Cortex of kidney (tissue), 1 donor: ENCODE measurements at places on chromosomes 7 and 10.

DNA sequence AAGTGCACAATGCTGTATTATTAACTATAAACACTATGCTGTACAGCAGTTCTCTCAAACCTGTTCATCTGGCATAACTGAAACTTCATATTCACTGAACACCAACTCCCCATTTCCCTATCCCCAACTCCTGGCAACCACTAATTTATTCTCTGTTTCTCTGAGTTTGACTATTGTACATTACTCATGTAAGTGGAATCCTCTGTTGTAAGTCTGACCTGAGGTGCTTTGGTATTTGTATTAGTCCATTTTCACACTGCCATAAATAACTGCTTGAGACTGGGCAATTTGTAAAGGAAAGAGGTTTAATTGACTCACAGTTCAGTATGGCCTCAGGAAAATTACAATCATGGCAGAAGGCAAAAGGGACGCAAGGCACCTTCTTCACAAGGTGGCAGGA, 266.3 kb downstream of the PPP1R3A start:
- no peak for DNase-seq

DNA sequence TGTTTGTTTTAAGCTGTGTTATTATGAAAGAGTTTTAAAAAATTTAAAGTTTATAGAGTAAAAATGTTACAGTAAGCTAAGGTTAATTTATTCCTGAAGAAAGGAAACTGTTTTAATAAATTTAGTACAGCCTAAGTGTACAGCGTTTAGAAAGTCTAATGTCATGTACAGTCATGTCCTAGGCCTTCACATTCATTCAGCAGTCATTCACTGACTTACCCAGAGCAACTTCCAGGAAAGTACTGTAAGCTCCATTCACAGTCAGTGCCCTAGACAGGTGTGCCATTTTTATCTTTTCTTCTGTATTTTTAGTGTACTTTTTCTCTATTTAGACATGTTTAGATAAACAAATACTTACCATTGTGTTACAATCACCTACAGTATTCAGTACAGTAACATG, 126.8 kb downstream of the TPK1 start:
- no peak for DNase-seq

GRCh38 chr10:120209124-120209762, 247.8 kb upstream of the PLPP4 start:
- no peak for DNase-seq

DNA sequence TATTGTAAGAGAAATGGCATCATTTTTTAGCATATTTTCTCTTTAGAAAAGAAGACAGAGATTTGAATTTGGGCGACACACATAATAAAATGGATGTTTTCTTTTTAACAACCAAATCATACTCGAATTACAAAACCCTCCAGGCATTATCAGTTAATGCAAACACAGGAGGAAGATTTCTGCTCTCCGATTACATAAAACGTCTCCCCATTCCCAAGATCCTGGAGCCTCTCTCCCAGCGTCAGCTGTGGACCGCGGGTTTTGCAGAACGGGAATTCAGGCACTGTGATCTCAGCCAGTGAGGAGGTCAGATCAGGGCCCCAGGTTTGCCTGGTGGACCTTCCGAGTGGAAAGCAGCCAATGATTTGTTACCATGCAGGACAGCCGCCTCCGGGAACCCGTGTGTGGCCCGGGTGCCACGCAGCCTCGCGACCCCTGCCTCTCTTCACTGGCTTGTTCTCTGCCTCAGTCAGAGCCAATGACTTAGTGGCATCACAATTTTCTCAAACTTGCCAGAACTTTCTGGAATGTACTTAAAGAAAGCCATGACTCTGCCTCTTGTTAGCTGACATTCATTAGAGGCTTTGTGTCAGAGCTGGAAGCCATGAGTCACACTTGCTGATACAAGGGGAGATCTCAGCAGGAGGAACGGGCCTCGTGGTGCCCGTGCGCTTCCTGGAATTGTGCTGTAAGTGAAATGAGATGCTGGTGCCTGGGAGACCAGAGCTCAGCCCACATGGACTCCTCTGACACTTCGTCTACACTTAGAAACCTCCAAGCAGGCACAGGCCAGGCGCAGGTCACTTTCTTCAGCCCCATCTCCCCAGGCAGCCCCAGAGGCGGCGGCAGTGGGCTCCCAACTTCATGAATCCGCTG, 246.1 kb downstream of the KLF6 start:
- no peak for DNase-seq

DNA sequence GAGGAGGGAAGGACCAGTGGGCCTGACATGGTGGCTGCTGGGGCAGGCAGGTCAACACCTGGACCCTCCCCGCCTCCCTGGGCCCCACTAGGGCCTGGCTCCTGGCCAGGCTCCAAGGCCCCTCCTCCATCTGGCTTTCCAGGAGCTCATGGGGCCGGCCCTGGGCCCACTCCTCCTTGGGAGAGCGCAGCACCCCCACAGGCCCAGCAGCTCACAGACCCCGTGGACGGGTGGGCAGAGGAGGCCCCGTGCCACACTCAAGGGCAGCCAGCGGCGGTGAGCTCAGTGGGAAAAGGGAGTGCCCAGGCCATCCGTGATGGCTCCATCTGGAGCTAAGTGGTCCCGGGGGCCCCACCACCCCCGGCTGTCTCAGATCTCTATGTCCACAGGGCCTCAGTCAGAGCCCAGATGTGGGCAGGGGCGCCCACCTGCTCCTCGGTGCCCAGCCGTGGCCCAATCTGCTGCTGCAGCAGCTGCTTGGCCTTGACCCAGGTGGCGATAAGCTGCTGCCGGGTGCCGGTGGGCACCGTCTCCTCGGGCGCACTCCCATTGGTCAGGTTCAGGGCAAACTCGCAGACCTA, 32.8 kb downstream of the CFAP46 start:
- no peak for DNase-seq

GRCh38 chr7:134907000-134907399, 79.3 kb upstream of the AGBL3 start:
- DNase-seq, result no peak

DNA sequence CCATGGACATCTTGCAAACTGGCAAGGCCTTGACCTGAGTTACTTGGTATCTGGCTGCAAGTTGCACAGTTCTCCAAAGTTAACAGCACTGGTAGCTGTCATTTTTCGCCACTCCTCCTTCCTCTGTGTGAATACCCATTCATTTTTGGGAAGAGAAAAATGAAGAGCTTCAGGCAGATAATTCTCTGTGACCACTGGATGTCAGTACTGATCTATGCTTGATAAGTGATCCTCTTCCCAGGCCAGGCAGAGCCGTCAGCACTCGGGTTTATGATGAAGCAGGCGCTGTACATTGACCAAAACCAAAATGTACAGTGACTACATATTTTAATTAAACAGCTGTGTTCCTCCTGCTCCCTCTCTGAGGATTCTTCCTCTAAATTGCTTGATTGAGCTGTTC, 55.9 kb upstream of the PDZD8 start:
- DNase-seq, result no peak

DNA sequence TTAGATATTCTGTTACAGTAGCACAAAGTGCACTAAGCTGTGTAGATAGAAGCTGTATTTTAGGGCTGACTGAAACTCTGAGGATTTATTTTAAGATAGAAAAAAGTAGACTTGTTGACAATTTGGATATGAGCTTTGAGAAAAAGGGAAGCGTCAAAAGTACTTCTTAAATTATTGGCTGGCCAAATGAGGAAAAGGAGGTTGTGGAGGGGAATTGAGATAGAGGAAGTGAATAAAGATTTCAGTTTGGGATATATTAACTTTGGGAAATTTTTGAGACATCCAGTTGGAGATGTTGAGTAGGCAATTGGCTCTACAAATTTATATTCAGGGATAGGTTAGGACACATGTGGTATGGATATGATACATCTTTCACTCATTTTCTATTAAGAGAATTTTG, 74.0 kb upstream of the CCDC6 start:
- no peak for DNase-seq

GRCh38 chr10:6803427-6803783, 223.3 kb upstream of the PRKCQ start:
- no peak for DNase-seq

GRCh38 chr10:5291501-5292195, 73.1 kb upstream of the UCN3 start:
- no peak for DNase-seq

DNA sequence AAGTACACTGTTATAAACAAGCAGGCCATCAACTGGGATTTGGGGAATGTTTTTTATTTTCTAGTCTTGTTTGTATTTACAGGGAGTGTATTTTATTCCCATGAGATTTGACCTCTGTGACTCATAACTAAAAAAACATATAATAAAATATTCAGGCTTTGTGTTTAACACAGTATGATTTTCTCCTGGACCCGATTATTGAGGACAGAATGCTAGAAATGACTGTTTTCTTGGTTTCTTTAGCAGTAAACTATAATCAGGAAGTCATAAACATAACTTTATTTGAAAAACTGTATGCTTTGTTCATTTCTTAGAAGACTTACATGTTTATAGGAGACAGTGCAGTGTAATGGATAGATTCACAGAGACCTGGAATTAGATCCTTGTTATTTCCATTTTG, 2.1 kb downstream of the NHLRC2 start:
- DNase-seq, result no peak

DNA sequence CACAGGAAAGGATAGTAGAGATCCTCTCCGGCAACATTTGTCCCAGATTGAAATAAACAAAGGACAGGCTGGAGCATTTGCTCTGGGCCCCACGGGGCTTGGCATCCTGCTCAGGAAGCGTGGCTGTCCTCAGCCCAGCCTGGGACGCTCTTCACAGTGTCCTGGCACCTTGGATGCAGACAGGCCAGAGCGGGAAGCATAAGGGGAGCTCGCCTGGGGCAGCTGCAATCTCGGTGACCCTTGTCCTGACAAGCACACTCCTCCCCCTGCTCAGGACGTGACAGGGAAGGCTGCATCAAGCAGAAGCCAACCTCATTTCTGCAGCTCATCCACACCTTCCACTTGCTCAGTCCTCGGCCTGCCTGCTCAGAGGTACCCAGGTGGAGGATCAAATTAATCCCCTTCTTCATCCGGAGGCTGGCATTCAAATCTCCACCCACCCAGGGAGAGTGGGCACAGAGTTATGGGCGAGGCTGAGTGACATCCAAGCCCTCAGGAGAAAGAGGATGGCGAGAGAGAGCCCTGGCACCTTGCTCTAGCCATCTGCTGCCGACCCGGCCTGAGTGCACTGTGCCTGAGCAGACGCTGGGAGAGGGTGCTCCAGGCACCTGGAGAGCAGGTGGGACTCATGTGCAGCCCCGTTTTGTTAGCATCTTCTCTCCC, 47.6 kb downstream of the ABRAXAS2 start:
- no peak for DNase-seq

DNA sequence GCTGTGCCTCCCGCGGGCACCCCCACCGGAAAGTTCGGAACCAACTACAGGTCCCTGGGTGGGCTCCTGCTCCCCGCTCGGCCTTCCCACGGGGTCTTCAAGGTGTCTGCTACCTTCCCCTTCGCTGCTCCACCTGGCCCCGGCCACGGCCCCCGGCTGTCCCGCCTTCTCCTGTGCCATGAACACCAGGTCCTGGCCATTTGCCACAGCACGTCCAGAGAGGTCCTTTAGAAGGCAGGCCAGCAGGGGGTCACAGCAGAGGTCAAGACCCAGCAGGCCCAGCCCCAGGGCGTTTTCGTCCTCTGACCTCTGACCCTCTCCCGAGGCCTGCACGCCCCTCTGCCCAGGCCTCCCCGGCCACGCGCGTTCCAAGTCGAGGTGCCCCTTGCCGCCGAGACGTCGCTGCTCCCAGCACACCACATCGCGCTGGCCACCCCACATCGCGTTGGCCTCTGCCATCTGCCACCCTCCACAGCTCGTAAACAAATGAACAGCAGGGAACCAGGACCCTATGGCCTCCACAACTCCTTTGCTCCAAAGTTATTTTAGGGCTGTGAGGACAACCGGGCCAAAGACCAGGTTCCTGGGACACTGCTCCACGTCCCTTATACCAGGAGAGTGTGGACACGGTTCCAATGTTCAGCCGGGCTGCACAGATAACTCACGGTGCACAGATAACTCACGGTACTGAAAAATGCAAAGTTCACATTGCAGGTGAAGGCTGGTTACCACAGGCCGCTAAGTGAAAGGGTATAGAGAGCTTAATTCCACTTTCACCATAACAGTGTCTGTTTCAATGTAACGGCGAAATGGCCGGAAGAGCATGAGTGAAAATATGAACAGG, 74.3 kb downstream of the CFAP46 start:
- no peak for DNase-seq

GRCh38 chr7:4939971-4940728, 18.8 kb downstream of the MMD2 start:
- no peak for DNase-seq

- no peak for DNase-seq
Measured at GRCh38 chr7:21538936-21539495, 3.8 kb upstream of the DNAH11 start.

DNA sequence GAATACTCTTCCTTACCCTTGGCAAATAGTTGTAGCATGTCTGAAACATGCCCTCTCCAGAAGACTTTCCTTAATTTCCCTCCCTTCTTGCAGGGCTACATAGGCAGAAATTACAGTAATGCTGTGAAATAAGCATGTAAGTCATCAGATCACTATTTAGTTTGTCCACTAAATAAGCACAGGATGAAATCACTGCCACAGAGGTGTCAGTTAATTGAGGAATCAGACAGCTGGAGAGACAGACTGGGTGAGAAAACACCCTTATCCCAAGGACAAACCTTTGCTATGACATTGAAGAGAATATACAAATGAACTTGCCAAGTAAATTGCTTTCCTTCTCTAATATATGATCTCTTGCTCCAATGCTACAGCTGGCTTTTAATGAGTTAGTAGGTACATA, 129.3 kb downstream of the CHRM2 start:
- DNase-seq, result no peak

- DNase-seq, result no peak
Measured at GRCh38 chr10:43707770-43708169, 59.1 kb upstream of the ZNF32 start.

- DNase-seq, result no peak
Measured at GRCh38 chr7:30750010-30750409, 1.9 kb upstream of the INMT start.

GRCh38 chr7:68176974-68177373, 1180.3 kb downstream of the TYW1 start:
- no peak for DNase-seq

GRCh38 chr10:35437829-35438228, 101.5 kb downstream of the CCNY start:
- no peak for DNase-seq

DNA sequence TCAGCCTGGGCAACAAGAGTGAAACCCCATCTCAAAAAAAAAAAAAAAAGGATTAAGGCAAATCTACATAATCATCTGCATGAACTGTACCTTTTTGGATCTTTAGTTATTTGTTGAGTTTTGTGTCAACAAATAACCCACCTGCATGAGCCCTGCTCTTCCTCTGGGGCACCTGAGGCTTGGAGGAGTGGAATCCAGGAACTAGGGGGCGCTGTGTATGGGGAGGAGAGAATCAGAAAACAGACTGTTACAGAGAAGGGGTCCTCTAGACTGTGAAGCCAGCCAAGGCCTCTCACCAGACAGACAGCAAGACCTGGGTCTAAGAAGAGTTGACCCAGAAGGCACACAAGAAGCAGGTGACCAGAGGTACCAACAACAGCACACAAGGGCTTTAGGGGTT, 682.8 kb upstream of the NRP1 start:
- no peak for DNase-seq

- DNase-seq, result no peak
Measured at GRCh38 chr10:36788152-36788551, 337.2 kb upstream of the ANKRD30A start.

GRCh38 chr7:151011097-151011409, 13.2 kb downstream of the ATG9B start:
- DNase-seq, result no peak

- DNase-seq, result peak; percentile 39
Measured at GRCh38 chr10:3107426-3107961, 40.1 kb downstream of the PFKP start.

GRCh38 chr7:71626206-71626605, 494.3 kb downstream of the GALNT17 start:
- DNase-seq, result no peak
